ENCODE measurements at places on chromosomes 16 and 17.

GRCh38 chr17:6654841-6655731 is 3.5 kb downstream of the C17orf100 start:
- no peak for DNase-seq

- DNase-seq = no peak
Observed at GRCh38 chr17:66923886-66924285, 40.6 kb upstream of the CACNG4 start.

GRCh38 chr17:58577696-58578095 is 63.3 kb upstream of the MTMR4 start:
- peak; percentile 17 for DNase-seq

DNA sequence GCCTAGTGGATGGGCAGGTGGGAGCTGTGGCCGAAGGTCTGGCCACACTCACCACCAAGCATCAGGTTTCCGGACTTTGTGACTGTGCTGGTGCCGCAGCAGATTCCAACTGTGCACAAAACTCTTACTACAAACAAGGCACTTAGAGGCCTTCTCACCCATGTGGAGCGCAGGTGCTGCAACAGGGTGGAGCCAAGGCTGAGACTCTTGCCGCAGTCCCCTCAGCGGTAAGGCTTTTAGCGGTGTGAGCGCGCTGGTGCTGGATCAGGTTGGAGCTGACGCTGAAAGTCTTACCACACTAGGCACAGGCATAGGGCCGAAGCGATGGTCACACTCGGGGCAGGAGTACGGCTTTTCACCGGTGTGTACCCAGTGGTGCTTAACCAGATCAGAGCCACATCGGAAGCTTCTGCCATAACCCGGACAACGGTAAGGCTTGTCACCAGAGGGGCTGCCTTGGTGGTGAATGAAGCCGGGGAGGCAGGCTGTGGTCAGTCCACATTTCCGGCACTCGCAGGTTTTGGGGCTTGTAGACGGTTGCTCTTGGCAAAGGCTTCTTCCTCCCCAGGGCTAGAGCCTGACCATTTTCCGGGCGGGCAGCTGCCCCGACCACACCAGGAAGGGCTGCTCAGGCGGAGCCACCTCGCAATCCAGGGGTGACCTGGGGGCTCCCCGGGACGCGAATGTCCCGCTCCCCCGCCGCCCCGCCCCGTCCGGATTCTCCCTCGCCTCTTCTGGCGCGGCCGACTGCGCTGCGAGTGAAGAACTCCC is 1.0 kb upstream of the ARMC5 start:
- DNase-seq = no peak

DNA sequence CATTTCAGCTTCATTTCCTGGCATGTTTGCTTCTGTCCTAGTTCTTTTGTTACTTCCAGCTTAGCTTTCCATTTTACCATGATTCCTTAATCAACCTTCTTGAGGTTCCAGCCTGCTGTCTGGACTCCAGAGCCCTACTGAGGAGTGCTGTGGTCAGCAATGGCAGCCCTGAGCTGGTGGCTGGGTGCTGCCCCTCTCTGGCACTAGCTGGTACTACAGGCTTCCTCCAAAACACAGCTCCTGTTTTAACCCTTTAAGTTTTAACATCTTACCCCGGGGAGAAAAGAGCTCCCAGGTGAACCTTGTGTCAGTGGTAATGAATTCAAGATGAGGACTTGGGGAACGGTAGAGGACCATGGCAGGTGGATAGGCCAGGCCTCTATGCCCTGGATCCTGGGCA is 395.5 kb downstream of the TMEM114 start:
- no peak for DNase-seq

GRCh38 chr17:46121165-46121764 is 72.0 kb downstream of the KANSL1 start:
- no peak for DNase-seq

DNA sequence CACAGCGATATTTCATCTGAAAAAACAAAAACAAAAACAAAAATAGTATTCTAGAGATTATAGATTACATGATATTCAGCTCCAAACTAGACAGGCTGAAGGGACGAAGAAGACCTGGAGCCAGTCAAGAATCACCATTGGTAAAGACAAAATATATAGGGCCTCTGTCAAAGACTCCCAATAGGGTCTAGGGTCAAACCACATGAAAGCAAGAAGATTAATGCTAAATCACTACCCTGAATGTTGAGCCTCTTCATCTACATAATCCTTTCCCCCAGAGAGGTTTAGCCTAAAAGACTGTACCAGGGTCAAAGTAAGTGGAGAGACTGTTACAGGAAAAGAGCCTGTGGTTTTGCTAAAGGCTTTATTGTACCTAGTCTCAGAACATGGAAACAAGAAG is 10.8 kb upstream of the NME1 start:
- DNase-seq = no peak

DNA sequence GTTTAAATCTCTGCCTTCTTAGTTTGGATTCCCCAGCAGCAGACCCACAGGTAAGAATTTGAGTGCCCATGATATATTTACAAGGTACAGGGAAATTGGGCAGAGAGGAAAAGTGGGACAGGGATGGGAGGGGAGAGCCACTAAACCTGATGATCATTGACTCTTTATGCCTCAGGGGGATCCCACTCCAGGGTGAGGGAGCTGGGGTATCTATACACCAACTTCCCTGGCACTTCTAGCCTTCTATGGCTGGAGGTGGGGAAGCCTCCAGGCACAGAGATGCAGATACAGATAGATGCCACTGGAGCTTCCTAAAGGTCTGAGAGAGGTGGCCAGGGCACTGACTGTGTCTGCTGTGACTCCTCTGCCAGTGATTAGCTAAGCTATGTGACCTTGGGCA is 256.4 kb downstream of the KATNIP start:
- DNase-seq = no peak

- no peak for DNase-seq
Observed at GRCh38 chr16:30053376-30054015, 12.1 kb upstream of the ALDOA start.

GRCh38 chr16:78660795-78661194 is 561.3 kb downstream of the WWOX start:
- no peak for DNase-seq

DNA sequence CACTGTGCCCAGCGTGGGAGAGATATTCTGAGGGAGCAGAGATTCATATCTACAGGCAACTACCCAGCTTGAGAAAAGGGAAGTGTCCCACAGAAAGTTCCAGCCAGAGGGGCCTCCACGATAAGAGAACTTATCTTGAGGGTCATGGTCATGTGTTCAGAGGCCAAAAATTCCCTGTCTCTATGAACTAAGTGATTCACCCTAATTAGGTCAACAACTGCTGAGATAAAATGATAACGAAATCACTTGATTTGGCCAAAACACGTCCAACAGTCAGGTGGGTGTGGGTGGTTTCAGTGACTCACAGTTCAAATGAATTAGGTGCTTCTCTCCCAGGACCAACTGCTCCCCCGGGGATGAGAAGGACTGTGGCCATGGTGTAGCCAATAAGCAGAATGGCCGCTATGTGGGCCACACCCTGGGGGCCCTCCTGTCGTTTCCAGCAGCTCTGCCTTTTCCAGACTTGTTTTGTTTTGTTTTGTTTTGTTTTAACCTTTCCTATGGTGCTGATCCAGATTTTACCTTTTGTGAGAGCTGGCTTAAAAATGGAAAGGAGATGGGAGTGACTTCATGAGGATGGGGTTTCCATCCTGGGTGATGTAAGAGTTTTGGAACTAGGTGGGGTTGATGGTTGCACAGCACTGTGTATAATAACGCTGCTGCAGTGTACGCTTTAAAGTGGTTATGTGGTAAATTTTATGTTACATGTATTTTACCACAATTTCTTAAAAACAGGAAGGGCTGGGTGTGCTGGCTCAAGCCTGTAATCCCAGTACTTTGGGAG is 8.7 kb downstream of the DNAI2 start:
- no peak for DNase-seq

- no peak for DNase-seq
Observed at GRCh38 chr16:73058616-73059409, 10.9 kb upstream of the ZFHX3 start.

- no peak for DNase-seq
Observed at GRCh38 chr17:50095626-50096037, 481 bp downstream of the PDK2 start.

- no peak for DNase-seq
Observed at GRCh38 chr17:65712383-65713267, 151.2 kb upstream of the AXIN2 start.

GRCh38 chr17:78804777-78805176 is 22.7 kb upstream of the CYTH1 start:
- no peak for DNase-seq

- DNase-seq = no peak
Observed at GRCh38 chr17:29617481-29618271, 5.0 kb downstream of the CORO6 start.

- DNase-seq = no peak
Observed at GRCh38 chr17:17126131-17127110, 79.7 kb downstream of the PLD6 start.

DNA sequence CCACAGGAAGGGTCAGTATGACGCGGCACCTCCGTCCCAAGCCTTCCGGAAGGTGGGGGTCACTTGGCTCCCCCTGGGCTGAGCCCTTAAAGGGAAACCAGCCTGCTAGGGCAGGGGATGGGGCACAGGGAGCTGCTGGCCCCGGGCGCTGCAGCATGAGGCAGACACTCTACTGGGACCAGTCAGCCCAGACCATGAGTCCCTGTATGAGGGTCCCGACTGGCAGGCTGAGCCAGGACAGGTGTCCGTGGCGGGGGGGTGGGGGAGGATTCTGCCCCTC is 43.4 kb upstream of the ZC3H18 start:
- no peak for DNase-seq

DNA sequence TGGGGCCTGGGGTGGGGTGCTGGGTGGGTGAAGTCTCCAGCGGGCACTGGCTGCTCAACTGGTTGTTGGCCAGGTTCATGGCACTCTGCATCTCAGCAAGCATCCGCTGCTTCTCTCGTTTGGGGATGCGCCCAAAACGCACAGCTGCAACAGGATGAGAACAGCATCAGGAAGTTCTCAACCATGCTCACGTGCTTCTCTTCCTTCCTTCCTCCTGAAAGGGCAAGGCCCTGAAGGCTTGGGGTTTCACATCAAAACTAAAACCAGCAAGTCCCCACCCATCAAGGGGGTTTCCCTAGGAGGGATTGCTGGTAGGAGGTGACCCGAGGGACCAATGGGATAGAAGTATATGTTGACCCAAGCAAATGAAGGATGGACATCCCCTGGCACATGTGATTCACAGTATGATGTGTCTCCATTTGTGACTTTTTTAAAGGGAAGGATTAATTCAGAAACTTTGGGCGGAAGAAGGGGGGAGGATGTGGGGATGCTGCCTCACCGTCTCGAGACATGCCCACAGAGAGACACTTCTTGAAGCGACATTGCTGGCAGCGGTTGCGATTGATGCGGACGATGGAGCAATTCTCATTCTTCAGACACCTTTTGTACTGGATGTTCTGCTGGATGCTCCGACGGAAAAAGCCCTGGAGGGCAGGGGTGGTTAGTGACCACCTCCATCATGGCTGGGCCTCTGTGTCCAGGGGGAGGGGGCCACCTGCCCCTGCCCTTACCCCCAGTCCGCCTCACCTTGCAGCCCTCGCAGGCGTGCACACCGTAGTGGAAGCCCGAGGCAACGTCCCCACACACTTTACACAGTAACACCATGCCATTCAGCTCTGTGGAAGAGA is 4.2 kb downstream of the NR1D1 start:
- no peak for DNase-seq

DNA sequence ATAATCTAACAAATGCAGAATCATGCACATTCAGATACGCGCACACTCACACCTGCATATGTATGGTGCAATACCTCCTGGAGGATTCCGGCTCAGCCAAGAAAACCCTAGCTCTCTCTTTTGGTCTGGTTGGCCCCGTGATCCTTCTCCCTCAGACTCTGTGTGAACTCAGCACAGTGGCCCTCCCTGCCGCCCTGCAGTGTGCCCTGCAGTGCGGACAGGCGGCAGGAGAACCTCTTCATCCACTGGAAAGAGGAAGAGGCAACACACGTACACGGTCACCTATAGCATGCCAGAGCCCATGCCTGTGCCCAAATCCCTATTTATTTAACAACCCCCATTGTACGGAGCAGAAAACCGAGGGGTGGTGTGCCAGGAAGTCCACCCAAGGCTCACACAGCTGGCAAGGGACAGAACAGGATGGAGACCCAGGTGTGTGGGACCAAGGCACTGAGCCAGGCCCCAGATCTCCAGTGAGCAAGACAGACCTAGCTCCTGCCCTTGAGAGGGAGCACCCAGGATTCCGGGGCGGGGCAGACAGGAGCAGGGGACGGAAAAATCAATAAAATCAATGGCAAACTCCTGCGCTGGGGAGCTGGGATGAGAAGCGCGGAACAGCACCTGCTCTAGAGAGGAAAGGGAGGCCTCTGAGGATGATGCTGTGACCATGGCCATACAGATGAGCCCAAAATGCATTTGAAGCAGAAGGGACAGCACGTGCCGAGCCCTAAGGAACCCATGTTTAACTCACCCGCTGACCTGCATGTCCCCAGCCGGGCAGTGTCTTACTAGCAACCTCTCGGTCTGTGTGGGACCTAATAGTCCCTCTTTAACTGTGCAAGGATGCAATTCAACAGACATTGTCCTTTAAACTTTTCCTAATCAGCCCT is 54.7 kb upstream of the CIBAR2 start:
- DNase-seq = no peak

- no peak for DNase-seq
Observed at GRCh38 chr16:35868630-35869029, 2409.2 kb downstream of the TP53TG3F start.

- DNase-seq = no peak
Observed at GRCh38 chr17:57888311-57889216, 38.7 kb upstream of the MRPS23 start.

- DNase-seq = no peak
Observed at GRCh38 chr17:33766721-33767120, 473.6 kb upstream of the ASIC2 start.

DNA sequence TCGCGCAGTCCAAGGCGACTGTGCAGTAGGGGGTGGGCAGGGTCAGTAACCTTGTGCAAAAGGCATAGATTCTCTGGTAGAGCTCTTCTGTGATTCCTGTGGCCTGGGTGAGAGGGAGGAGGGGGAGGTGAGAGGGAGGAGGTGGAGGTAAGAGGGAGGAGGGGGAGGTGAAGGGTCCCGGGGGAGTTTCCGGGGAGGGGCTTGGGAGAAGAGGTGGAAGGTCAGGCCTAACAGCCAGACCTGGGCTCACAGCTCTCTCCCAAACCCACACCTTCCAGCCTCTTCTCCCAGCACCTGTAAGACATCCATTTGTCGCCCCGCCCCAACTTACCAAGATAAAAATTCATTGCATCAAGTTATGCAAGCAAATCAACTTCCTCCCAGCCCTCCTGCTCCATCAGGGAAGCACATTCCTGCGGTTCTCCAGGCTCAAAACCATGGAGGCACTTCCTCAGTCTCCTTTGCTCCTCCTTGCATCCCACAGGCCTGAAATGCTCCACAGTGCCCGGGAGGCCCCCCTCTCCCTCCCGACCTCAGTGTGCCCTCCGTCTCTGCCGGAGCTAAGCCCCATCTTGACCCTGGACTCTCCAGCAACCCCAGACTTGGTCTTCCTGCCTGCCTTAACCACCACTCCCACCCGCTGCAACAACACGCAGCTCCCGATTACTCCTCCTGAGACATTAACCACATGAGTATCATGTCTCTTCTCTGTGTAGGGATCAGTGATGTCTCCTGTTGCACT is 30.5 kb downstream of the PIK3R6 start:
- no peak for DNase-seq

GRCh38 chr17:44122816-44123355 is 555 bp downstream of the HDAC5 start:
- no peak for DNase-seq

Measured in left kidney (tissue), 8 donors.